Stomach (tissue), 19 donors: ENCODE measurements at places on chromosomes 6 and 20.

- DNase-seq = no peak
- no peaks in the 10 kb centered on the region for H3K27me3 ChIP-seq
- H3K4me3 ChIP-seq = no peak overlapping the region
- no peak overlapping the region for H3K27ac ChIP-seq
- no peaks in the 10 kb centered on the region for H3K4me1 ChIP-seq
Observed at GRCh38 chr20:8990770-8991169, 78.1 kb upstream of the PLCB4 start.

GRCh38 chr20:47620808-47621805, 119.4 kb downstream of the NCOA3 start:
- H3K4me3 ChIP-seq = no peak overlapping the region
- H3K27ac ChIP-seq = no peak overlapping the region
- H3K36me3 ChIP-seq = peaks cover 36% of the 10 kb centered on the region
- H3K27me3 ChIP-seq = no peaks in the 10 kb centered on the region
- peak; percentile 83 for DNase-seq

- DNase-seq = peak; percentile 74
- peaks cover 24% of the 10 kb centered on the region for H3K27me3 ChIP-seq
- H3K4me3 ChIP-seq = peak overlapping the region; percentile 57
- H3K4me1 ChIP-seq = peaks cover 21% of the 10 kb centered on the region
- peak overlapping the region; percentile 66 for H3K27ac ChIP-seq
Observed at GRCh38 chr6:90610751-90611542, 24.1 kb upstream of the MAP3K7 start.

DNA sequence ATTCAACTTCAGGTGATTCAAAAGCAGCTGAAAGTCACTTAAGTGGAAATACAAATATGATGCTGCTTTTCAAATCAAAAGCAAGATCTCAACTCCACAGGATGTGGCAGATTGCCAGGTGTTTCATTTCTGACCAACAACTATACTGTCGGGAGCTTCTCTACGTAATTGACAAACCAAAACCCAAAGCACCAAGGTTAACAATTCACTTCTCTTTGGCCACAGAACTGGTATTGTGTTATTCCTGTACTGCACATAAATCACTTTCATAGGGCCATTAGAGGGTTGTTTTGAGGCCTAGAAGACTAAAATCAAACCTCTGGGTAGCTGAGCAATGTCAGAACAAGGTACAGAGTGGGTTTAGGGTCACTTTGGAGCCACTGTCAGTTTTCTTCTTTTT, 169.7 kb downstream of the HAO1 start:
- no peaks in the 10 kb centered on the region for H3K4me1 ChIP-seq
- no peaks in the 10 kb centered on the region for H3K27me3 ChIP-seq
- H3K36me3 ChIP-seq = no peaks in the 10 kb centered on the region
- no peak overlapping the region for H3K4me3 ChIP-seq
- peak; percentile 40 for DNase-seq
